ENCODE measurements at places on chromosomes 1 and 21.
A peak's percentile ranks its signal among the peaks of the same experiment; 100 is the strongest.

- no peak for ATAC-seq
These were observed 68.5 kb downstream of the NDUFS5 start for GRCh38 chr1:39094685-39095084.

DNA sequence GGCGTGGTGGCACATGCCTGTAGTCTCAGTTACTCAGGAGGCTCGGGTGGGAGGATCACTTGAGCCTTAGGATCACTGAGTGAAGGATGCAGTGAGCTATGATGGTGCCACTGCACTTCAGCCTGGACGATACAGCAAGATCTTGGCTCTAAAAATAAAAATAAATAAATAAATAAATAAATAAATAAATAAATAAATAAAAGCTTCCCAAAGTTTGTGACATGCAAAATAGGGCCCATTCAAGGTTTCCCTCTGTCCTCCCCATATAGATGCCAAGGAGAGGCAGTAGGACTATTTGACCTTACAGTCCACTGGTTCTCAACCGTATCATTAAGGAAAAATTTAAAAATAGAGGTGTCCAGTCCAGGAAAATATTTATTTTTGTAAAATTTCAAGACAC, 41.2 kb downstream of the ZBTB8OS start:
- ATAC-seq, result no peak

GRCh38 chr1:166200743-166201142, 33.9 kb upstream of the FAM78B start:
- ATAC-seq, result no peak

DNA sequence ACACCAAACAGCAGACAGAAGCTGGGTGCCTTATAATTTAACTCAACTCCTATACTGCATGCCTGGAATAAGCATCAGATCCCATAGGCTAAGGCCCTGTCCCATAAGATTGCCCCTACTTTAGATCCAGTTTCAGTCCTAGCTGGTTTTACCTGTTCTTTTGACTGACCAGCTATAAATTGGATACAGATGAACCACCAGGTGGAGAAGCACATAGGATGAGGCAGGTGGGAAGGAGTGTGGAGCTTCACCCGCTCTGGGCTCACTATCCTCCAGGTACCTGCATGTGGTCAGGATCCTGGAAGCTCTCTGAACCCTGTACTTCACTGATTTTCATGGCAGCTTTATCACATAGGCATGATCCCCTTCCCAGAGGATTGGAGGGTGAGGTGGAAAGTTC, 51.3 kb downstream of the MAST2 start:
- no peak for ATAC-seq

- ATAC-seq, result no peak
These were observed 16.7 kb upstream of the PLEKHA6 start for GRCh38 chr1:204376465-204376864.

DNA sequence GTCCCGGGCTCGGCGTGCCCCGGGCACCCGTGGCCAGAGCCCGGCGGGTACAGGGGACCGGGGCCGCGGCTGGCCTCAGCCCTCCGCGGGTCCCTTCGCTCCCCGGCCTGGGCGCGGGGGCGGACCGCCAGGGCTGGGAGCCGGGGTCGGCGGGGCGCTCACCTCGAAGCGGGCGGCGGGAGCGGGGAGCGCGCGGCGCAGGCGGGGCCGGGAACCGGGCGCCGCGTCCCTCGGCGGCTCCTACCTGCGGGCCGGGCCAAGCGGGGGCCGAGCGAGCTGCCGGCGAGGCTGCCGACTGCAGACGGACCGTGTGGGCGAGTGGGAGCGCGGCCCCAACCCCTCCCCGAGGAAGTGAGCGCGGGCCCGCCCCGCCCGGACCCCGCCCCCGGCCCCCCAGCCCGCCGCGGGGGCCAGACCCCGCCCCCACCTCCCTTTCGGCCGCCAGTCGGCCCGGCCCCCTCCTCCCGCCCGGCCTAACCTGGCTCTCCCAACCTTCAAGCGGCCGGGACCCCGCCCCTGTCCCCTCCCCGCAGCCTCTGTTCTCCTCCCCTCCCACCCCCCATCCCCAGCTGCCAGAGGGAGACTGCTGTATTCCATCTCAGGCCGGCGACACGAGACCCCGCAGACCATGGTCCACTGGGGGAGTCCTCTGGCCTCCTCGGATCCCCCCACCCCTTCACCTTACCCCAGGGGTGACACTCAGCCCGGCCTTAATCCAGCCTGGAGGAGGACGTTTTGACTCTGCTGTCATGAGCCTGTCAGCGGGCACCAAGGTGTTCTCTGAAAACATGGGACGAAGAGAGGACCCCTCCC, at the start of gene FHL3:
FHL3 (minus strand) TSS at position 320 of the 813 bp plus-strand sequence. CDS start 6,102 bp downstream, outside the sequence.
- ATAC-seq, result peak; percentile 29

All from SK-N-SH treated with all-trans-retinoic acid at 6 μM for 48 hours (cell line).